ENCODE measurements at places on chromosomes 3 and 15.

DNA sequence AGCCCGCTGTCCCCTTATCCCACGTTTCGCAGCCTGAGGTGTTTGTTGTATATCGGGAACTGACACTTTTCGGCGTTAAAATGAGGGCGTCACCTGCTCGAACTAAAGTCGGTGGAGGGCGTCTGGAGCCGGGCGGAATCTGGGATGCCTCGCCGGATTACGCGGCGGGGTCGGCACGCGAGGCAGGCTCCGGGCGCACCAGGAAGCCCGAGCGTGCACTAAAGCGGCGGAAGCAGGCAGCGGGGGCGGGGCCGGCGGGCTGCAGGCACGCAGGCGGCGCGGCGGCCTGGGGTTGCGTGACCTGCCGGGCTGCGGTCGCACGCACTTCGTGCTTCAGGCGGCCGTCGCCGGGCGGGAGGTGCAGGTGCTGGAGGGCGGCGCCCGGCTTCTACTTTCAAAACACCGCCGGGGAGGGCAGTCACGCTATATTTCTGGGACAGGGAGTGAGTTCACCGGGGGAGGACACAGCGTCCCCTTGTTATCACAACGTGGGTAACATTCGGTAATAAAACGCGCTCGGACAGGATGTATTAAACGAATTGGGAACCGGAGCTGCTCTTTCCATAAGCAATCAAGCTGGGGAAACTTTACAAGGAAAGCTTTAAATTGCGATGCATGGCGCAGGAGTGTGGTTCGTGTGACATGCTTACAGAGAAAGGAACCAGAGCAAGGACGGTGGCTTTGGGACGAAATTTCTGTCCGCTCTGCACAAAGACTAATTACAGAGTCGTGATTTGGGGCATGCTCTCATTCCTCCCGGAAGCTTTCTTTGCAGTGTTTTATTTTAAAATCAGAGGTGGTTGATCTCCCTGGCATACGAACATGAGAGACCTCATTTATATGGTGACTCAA, 9.1 kb upstream of the LEKR1 start:
- DNase-seq, result peak; percentile 79

GRCh38 chr3:185630182-185630622, 44.1 kb downstream of the SENP2 start:
- DNase-seq, result no peak

DNA sequence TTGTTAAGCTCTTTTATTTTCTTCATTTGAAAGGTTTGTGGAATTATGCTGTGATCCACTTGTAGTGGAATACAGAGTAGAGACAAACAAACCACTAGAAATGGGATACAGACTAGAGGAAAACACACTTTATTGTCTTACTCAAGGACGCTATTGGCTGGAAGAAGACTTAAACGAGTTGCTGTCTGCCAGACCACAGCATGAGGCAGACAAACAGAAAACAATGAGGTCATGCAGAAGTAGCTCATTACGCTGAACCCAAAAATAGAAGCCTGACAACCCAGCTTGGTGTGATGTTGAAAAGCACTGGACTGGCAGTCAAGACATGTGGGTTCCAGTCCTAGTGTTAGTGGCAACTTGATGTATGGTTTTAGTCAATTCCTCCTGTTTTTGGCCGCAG, 62.4 kb upstream of the P3H2 start:
- DNase-seq, result peak; percentile 18

GRCh38 chr3:53900666-53901331, 9.1 kb upstream of the SELENOK start:
- DNase-seq, result no peak

GRCh38 chr3:13352621-13353131, 67.4 kb downstream of the NUP210 start:
- no peak for DNase-seq

GRCh38 chr3:192915304-192915703, 2.4 kb downstream of the MB21D2 start:
- peak; percentile 68 for DNase-seq

GRCh38 chr3:173977747-173978146, 580.2 kb downstream of the NLGN1 start:
- no peak for DNase-seq

DNA sequence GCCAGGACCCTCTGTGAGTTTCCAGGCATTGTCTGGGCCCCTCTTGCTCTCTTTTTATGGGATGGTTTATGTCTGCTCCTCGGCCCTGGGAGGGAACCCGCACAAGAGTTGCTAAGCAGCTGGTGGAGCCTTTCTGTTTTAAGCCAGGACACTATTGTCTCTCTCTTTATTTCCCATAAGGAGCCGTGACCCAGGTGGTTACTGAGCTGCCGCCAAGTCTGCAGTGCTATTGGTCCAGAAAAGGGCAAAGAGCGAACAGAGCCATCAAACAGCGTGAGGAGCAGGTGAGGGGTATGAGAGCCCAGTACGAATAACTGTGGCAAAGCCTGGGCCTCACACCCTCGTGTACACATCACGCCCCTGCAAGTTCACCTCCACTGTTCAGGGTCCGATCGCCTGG, 280.2 kb downstream of the SHQ1 start:
- no peak for DNase-seq

DNA sequence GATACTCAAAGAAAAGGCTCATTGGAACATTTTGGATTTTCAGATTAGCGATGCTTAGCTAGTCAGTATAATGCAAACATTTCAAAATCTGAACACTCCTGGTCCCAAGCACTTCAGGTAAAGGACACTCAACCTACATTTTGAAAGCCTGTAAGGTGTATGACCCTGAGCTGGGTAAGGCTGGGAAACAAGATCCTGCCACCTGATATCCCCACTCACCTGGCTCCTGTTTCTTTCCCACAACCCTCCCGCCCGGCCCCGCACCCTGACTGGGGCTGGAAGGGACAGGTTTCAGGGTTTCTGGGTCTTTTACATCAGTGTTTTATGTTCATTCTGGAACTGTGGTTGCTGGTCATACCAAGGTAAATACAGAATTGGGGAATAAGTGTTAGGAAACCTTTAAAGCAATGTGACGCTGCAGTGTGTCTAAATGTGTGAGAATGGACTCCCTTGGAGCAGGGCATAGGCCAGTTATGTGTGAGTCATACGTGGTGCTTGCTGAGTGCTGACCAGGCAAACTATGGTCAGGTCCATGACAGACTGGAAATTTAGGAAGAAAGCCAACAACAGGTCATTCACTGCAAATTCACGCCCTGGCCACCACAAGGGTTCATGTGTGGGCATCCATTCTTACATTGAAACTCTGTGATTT, 22.9 kb downstream of the CTXND1 start:
- DNase-seq, result no peak

DNA sequence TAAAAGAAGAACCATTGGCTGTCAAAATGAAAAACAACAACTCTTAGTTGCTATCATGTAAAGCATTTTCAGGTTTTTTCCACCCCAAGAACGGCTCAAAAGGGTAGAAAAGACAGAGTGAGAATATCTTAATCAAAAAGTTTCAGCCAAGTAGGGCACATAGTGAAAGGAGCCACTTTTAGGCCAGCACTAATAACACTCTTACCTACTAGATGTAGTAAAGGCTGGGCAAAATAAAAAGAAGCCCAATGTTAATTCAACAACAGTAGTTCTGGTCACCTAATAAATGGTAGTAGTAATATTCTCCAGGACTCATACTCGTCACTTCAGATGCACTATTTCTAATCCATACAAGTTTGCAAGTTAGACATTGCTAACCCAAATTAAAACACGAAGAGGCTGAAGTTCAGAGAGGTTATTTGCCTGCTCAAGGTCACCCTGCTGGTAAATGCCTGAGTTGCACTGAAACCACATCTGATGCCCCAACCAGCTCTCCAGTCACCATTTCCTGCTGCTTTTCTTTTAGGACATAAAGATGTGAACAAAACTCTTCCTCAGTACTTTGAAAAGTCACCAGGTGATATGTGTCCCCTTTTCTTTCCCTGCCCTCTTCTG, 7.5 kb downstream of the GOLIM4 start:
- DNase-seq, result no peak

DNA sequence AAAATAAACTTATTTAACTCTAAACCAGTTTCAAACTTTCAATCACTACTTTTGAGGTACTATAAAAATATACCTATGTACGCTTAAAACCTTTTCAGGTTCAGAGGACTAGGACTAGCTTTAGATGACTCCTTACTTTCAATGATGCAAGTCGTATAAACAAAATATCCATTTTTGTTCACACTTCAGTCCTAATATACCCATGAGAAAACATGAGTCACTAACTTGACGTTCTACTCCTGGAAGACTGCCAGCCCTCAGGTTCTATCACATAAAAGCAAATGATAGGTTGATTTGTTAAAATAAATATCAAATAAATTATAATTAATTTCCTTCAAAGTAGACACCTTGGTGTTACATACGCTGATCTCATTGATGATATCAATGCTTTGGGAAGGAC, 10.6 kb upstream of the P3H2 start:
- no peak for DNase-seq

DNA sequence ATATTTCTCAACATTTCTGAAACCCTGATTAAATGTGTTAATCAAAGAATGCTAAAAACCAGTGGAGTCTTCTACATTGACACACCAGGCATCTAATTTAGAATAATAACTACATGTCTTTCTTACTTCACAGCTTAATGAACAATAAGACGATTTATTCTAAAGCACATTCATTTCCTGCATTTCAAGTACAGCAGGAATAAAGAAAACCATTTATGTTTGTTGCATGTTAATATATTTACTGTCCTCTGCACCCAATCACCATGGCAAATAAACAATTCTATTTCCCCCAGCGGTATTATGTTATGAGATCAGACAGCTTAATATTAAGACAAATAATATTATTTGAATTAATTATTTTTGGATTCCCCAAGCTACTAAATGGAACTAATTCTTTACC, 1336.3 kb upstream of the CADM2 start:
- no peak for DNase-seq

GRCh38 chr3:76402926-76403325, 617.6 kb upstream of the ZNF717 start:
- no peak for DNase-seq

- DNase-seq, result no peak
These were observed 146.2 kb upstream of the SEMA6D start for GRCh38 chr15:47570881-47571640.

GRCh38 chr15:42092398-42093318, 1.7 kb downstream of the PLA2G4D start:
- no peak for DNase-seq

- peak; percentile 26 for DNase-seq
These were observed 85.4 kb downstream of the MAGI1 start for GRCh38 chr3:65953301-65953812.

GRCh38 chr3:101833446-101833974, 15.8 kb upstream of the NFKBIZ start:
- no peak for DNase-seq

- DNase-seq, result no peak
These were observed 6.9 kb upstream of the NCBP2 start for GRCh38 chr3:196949285-196949619.

DNA sequence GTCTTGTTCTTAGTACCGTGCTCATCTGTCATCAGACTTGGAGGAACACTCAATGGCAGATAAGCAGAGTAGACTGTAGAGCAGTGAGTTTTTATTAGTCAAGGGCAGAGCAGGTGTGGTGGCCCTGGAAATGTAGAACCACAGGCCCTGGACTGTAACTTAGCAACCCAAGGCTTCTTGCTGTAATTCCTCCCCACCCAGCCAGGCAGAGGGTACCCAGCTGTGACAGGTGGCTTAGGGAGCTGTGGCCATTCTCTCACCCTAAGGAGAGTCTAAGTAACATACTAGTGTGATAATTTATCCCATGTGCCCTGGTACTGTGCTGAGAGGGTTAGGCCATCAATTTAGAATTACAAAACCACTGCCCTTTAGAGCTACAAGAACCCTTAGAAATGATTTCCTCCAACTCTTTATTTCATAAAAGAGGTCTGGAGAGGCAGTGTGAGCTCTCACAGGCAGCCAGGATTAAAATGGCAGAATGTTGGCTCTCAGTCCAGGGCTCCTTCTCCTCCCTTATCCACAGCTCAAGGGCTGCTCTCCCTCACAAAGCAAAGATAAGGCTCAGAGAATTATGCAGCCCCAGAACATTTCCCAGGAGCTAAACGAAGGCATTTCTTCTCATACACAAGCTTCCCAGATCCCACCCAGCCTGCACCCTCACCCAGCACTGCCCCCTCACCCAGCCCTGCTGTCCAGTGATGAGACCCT, 3.0 kb downstream of the POMGNT2 start:
- no peak for DNase-seq

DNA sequence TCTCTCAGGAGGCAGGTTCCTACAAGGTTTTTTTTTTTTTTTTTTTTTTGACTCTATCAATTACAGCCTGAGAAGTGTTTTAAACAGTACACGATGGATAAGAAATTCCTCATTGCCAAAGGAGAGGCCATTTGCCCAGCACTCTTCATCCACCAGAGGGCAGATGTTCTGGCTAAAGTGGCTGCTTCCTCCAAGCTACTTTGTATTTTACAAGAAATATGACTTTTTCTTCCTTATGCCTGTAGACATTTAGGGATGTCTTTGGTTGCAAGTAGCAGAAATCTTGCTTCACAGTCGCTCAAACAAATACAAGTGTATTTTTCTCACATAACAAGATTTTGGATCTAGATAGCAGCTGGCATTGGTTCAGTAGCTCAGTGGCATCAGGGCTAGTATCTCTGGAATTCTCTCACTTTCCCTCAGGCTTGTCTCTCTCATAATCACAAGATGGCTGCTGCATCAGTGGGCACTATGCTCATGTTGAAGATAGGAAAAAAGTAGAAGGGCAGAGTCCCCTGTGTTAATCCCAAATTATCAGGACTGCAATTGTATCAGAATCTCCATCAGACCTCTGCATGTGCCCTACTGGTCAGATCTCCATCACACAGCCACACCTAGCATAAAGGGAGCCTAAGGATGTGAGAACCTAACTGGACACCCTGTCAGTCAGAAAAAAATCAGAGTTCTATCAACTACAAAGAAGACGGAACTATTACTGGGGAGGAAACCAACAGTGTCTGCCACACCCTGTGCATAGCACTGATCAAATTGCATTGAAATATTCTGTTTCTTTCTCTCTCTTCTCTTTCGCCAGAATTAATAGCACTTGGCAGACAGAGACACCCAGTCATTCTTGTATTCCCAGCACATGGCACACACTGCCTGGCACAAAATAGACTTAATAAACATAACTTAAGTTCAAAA, 138.9 kb upstream of the COL8A1 start:
- peak; percentile 6 for DNase-seq

DNA sequence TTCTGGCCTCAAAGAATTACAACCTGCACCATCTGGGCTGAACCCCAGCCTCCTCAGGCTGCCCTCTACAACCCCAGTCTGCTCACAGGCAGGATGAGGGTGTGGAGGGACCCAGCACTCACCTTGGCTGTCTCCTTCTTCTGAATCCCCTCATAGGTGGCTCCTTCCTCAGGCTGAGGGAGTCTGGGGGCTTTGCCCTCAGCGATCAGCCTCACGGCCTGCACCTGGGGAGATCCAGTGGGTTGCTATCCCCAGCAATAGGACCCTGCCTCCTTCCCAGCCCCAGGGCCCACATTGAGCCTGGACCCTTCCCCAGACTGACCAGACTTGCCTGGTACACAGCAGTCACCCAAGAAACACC, 25.1 kb downstream of the ALDH1L1 start:
- DNase-seq, result no peak

GRCh38 chr3:52537726-52538421, 1.5 kb downstream of the UQCC5 start:
- DNase-seq, result no peak
